ENCODE measurements at places on chromosomes 13 and 19.

DNA sequence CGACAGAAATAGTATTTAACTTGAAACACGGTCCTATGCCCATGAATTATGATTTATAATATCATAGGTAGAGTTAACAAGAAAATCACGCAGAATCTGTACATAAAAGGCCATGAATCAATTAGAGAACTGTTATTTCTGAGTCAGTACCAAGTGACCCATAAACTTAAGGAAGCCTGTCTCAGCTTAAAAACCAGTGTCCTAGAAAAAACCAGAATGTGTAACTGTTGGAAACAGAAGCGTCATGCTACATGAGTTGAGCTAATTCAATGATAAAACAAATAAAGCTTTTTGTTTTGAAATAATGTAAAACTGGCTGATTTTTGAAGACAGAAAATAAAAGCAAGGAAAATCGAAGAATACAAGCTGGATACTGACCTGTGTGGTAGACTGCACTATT lies 34.8 kb upstream of the SGCG start:
- DNase-seq = no peak

- no peak for DNase-seq
Observed at GRCh38 chr19:7393459-7393858, 44.7 kb downstream of the ARHGEF18 start.

DNA sequence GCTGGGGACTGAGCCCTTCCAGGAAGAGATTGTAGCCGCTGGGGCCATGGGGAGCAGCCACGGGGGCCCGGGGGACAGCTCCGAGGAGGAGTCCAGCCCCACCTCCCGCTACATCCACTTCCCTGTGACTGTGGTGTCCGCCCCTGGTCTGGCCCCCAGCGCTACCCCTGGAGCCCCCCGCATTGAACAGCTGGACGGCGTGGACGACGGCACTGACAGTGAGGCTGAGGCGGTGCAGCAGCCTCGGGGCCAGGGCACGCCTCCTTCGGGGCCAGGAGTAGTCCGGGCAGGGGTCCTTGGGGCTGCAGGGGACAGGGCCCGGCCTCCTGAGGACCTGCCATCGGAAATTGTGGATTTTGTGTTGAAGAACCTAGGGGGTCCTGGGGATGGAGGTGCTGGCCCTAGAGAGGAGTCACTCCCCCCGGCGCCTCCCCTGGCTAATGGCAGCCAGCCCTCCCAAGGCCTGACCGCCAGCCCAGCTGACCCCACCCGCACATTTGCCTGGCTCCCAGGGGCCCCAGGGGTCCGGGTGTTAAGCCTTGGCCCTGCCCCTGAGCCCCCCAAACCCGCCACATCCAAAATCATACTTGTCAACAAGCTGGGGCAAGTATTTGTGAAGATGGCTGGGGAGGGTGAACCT lies 9.6 kb downstream of the IGFLR1 start:
- no peak for DNase-seq

DNA sequence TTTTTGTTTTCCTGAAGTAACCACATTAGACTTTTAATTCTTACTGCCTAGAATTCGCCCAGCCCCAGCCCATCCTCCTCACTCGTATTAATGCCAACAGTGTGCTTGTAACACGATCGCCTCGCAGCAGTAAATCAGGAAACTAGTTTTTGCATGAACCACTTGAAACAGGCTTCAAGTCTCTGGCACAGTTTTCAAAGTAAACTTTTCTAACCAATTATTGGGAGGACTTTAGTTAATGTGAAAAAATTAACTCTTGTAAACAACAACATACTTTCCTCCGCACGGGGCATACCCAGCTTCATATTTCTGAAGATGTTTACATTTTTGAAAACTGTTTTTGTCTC lies 39.2 kb downstream of the TNFRSF19 start:
- DNase-seq = no peak

DNA sequence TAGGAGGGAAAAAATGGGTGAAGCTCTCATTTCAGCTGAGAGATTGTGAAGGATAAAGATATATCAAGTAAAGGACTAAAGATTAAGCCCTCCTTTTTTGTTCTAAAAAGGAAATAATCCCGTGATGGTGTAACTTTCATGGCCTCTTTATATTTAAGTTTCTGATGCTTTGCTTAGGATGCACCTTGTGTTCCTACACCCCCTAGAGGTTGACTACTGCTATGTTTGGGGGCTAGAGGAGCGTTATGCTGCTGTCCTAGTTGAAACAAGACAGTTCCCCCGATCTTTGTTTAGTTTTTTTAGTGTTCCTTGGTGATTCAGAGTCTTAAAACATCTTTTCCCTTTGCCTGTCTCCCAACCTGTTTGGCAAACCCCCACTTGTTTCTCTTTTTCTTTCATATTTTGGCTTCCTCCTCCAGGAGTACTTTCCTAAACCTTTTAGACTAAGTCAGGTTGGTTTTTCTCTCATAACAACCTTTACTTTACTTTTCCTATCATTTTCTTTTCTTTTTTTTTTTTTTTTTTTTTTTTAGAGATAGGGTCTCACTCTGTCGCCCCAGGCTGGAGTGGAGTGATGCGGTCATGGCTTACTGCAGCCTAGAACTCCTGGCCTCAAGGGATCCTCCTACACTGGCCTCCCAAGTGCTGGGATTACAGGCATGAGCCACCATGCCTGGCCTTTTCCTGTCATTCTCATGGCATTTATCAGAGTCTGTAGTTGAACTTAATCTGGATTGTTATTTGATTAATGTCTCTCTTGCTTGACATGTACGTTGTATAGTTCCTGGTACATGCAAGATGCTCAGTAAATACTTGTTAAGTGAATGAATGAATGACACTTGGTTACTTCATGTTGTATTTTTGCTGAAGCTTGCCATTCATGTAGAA lies 2.8 kb downstream of the UBA2 start:
- no peak for DNase-seq

DNA sequence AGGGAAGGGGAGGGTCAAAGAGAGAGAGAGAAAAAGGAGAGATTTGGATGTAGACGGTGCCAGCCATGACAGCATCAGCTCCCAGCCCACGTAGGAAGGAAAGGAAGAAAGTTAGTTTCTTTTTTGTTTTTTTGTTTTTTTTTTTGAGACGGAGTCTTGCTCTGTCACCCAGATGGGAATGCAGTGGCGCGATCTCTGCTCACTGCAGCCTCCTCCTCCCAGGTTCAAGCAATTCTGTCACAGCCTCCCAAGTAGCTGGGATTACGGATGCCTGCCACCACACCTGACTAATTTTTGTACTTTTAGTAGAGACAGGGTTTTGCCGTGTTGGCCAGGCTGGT lies 27.6 kb downstream of the ELL start:
- no peak for DNase-seq

DNA sequence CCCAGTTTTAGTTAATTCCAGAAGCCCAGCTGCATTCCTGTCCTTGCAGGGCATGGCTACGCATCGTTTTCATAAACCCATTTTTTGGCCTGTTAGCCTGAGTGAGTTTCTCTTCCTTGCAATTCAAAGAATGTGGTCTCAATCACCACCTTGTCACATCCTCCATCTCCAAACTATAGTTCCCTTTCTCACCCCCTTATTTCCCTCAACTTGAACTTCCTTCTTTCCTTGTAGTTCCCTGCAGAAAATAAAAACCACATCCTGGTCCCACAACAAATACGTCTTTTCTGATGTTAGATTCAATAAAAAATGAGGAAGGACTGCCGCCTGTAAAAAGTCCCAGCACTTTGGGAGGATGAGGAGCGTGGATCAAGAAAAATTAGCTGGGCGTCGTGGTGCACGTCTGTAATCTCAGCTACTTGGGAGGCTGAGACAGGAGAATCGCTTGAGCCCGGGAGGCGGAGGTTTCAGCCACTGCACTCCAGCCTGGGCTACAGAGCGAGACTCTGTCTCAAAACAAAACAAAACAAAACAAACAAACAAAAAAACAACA lies 13.2 kb downstream of the ADGRE3 start:
- no peak for DNase-seq

DNA sequence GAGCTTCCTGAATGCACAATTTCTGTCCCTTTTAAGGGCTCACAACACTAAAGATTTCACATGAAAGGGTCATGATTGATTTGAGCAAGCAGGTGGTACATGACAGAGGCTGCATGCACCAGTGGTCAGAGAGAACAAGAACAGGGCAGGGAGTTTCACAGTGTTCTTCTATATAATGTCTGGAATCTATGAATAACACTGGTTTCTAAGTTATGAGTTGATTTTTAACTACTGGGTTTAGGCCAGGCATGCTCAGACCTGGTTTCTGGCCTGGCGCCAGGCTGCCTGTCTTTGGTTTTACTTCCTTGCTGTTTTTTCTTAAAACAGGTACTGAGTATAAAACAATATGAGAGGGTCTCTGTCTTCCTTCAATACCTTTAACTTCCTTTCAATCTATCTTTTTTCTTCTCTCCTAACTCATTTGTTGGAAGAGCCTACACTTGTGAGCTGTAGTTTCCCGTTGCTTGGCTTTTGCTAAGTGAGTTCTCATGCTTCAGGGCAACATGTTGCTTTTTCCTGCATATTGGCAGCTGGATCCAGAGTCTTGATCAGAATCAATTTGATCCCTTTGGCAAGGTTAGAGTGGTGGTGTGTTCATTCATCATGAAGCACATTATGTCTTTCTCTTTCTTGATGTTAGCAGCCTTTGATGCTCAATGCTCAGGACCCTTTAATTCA lies 38.5 kb upstream of the FGF14 start:
- DNase-seq = no peak

DNA sequence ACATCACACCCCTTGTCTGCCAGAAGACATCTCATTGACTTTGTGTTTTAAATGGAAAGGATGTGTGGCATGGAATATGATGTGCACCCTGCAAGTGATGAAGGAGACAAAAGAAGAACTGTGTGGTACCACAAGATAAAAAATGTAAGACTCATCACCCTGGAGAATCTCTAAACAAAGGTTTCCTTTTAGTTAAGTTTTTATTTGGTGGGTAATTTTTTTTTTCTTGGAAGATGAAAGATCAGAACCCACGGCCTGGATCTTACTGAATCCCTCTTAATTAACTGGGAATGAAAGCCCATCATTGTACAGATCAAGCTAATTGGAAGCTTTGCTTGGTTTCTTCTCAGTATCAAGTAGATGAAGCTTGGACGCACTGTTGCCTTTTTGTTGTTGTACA lies 129.6 kb downstream of the DCLK1 start:
- DNase-seq = no peak

DNA sequence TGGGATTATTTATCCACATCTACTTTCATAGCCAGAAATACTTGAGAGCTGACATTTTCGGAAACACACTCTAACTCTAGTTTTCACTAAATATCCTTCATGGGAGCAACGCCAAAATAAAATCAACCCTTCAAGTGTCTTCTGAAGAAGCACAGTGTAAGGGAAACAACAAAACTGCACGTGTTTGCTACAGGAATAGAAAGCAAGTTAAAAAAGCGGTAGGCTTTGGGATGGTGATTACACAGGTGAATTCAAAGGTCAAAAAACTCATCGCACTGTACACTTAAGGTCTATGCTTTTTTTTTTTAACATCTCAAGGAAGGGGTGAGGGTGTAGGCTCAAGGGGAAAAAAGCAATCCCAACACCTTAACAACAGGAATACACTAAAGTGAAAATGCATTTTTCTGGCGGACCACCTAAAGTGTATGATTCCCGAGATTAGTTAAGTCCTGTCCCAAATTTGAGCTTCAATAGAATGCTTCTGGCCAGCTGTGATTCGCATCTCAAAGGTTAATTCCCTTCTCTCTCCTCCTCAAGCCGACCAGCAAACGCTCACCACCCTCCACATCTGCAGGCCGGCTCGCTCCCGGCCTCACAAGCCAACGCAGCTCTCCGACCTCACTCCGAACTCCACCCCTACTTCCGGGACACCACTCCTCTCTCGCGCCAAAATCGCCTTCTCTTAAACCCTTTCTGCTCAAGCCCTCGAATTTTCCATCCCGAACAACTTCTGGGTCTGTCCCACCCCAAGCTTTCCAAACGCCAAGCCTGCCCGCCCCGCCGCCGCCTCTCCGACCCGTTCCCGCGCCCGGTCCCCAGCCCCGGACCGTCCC lies 1.1 kb downstream of the ARGLU1 start:
- peak; percentile 80 for DNase-seq

- no peak for DNase-seq
Observed at GRCh38 chr19:2239173-2239572, 2.5 kb downstream of the SF3A2 start.
